ENCODE measurements at places on chromosomes 4 and X.

DNA sequence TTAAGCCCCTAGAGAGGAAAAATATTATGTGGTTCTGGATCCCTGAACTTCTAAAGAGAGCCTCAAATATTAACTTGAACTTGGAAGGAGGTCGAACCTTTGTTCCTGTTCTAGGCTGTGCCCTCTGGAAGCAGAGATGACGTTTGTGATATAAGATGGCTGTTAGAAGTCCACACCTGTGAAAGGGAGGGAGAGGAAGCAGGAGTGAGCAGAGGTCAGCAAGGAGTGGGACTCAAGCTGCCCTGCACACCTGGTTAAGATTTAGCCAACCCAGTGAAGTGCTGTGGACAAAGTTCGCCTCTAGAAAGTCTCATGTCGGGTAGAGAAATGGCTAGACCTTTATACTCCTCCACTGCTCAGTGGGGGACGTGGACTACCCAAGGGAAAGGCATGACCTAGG lies 566.2 kb downstream of the MID1IP1 start:
- DNase-seq, result no peak

- peak; percentile 78 for DNase-seq
These were observed at the start of gene ARAP2 for GRCh38 chr4:36244257-36245082. Gene ARAP2, minus strand, starts transcription at chr4:36244514. Its CDS starts 15,028 bp downstream, at chr4:36229486.

DNA sequence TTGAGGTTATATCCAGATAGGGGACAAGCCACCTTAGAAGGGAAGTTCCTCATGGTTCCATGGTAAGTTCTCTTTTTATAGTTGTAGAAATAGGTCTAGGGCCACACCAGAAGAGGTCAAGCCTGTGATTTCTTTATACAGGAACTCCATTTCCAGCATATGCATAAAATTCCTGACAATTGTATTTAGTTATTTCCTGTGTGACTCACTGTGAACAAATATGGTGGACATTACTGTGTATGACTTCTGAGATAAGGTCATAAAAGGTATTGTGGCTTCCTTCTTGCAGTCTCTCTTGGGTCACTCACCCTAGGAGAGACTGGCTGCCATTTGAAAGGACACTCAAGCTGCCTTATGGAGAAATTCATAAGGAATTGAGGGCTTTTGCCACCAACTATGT lies 2.2 kb upstream of the C4orf36 start:
- DNase-seq, result peak; percentile 75

DNA sequence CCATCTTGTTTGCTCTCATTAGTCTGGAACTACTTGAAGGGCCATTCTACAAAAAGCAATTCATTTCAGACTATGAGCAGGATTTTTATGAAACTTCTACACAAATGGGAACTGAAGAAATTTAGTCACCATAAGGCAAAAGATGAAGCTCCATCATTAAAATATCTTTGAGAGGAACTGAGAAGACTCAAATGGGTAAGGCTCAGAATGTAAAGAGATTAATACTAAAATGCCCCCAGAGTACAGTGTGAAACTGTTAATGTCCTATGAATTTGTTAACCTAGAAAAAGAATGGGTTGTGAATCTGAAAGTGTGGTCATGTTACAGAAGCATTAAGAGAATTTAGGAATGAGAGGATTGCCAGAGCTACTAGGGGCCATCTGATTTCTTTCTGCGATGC lies 77.9 kb upstream of the SLC7A11 start:
- DNase-seq, result no peak

DNA sequence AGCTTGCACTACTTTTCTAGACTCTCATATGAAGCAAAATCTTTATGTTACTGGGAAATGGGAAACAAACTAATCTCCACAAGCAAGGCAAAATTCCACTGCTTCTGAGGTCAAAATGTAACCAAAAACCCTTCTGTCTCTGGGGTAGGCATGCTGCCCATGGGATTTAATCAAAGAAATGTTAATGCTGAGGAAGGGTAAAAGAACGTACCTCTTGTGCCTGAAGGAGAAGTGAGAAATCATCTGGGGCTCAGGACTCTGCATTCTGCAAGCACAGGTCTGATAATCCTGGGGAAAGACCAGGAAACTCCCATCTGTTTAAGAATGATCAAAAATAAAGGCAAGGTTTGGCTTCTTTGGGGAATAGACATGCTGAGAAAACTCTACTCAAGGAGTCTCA lies 184.7 kb downstream of the GRID2 start:
- DNase-seq, result no peak

DNA sequence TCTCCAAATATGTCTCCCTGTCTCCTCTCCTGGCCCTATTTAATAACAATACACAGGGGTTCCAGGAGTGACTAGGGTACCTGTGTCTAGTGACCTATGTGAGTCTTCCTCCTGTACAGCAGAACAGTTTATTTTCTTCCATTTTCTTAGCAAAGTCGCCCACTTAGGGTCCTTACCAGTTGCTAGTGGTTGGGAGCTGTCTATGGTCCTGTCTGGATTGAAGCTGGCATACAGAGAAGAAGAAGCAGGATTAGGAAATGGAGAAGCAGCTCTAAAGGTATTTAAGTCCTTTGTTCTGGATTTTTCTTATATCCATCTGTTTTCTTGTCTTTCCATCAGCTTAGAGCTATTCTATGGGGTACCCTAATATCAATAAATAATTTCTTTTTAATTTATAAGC lies 587.1 kb upstream of the CPEB2 start:
- peak; percentile 7 for DNase-seq

- no peak for DNase-seq
These were observed 335.9 kb upstream of the AR start for GRCh38 chrX:67207912-67208311.

- DNase-seq, result peak; percentile 28
These were observed 77.8 kb downstream of the SHROOM2 start for GRCh38 chrX:9864011-9864410.

GRCh38 chr4:184316821-184317220 lies 99.1 kb upstream of the ENPP6 start:
- no peak for DNase-seq

GRCh38 chr4:166726832-166727231 lies 507.5 kb downstream of the SPOCK3 start:
- DNase-seq, result no peak

- DNase-seq, result no peak
These were observed 338.4 kb upstream of the POU3F4 start for GRCh38 chrX:83169683-83170082.

DNA sequence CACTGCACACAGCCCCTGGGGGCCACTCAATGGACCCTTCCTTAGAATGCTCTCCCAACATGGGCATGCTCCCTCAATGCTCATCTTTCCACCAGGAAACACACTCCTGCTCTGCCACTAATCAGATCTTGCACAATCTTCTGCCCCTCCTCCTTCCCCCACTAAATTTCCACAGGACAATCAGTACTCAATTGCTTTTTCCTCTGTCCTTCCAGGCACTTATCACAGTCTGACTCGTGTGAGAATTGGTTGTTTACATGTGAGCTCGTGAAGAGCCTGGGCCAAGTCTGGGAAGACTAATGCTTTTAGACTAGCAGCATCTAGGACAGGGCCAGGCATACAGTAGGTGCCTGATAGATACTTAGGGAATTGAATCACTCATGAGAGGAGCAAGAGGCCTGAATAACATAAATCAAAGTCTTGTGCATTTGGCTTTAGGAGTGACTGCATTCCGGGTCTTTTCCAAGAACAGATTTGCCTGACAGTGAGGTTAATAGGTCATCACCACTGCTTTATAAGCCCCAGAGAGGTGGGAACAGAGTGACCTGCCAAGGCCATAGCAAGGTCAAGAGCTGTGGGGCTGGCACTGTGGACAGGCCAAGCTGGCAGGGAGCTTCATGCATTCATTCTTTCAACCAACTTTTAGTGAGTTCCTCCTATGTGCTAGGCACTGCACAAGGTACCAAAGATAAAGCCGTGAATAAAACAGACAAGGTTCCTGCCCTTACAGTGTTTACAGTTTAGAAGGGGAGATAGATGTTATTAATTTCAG lies 55.0 kb downstream of the PRPS1 start:
- DNase-seq, result no peak

- DNase-seq, result no peak
These were observed 2.2 kb downstream of the RP2 start for GRCh38 chrX:46838974-46839480.

- peak; percentile 56 for DNase-seq
These were observed at the start of gene CC2D2A for GRCh38 chr4:15469402-15470127. Gene CC2D2A, plus strand, starts transcription at chr4:15469882. Its CDS starts 6,051 bp downstream, at chr4:15475933.
